ENCODE measurements at places on chromosomes 7 and 10. TPM values are rescaled to one million over a fixed set of nuclear protein-coding genes. Genes with fewer than 3 reads are reported as not detected.

DNA sequence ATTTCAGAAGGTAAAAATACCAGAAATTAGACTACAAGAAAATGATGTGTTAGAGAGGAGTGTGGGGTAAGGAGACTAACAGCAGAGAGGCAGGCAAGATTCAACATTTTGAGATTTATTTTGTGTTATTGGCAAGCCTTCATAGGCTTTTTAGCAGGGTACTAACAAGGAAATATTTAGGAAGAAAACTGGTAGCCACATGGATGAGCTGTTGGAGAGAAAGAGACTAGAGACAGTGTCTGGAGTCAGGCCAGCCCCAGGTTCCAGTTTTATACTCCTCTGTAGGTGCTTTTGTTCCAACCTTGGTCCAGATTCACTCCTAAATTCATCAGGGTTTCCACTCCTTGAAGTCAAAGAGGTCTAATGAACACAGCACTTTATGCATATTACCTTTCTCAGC lies 41.1 kb downstream of the GPRIN2 start:
- DNase-seq: no peak

GRCh38 chr10:93991596-93992284 lies 2.0 kb upstream of the PLCE1 start:
- no peak for DNase-seq

DNA sequence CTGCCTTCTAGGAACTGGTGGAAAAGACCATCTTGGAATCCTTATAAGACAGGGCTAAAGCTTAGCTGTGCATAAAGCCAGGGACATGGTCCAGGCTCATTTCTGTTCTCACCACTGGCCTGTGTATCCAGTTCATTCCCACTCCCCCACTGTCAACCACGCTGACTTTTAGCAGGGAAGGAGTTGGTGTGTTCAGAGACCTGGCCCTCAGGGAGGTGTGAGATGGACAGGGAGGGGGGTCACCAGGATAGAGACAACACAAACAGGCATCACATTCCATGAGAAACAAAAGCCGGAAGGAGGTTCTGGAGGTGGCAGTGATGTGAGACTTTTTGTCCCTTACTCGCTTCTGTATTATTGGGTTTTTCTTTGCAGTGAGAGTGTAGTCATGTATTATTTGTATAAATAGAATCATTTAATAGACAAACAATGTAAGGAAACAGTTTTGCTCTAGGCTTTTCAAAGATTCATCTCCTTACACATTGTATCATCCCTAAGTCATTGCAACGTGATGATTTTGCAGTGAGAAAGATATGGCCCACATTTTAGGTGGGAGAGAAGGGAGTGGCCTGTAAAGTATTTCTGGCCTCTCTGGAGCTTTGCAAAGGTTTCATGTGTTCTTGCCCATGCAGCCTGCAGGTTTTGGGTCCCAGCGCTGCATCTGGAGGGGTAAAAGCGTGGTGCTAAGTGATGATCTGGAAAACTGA lies 52.0 kb downstream of the EEPD1 start:
- no peak for DNase-seq

Gene BRAT1
- total RNA-seq: 46.6 TPM

DNA sequence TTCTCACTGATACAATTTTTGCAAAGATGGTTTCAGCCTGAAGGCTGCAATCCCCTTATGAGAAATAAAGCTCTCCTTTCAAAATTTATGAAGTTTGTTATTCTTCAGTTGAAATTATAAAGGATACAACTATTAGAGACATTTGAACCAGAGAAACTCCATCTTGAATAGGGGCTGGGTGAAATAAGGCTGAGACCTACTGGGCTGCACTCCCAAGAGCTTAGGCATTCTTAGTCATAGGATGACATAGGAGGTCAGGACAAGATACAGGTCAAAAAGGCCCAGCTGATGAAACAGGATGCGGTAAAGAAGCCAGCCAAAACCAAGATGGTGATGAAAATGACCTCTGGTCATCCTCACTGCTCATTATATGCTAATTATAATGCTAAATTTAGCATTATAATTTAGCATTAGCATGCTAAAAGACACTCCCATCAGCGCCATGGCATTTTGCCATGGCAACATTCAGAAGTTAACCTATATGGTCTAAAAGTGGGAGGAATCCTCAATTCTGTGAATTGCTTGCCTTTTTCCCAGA lies 22.4 kb upstream of the IFIT1B start:
- no peak for DNase-seq

- no peak for DNase-seq
Observed at GRCh38 chr10:115624448-115624847, 531.3 kb downstream of the ATRNL1 start.

DNA sequence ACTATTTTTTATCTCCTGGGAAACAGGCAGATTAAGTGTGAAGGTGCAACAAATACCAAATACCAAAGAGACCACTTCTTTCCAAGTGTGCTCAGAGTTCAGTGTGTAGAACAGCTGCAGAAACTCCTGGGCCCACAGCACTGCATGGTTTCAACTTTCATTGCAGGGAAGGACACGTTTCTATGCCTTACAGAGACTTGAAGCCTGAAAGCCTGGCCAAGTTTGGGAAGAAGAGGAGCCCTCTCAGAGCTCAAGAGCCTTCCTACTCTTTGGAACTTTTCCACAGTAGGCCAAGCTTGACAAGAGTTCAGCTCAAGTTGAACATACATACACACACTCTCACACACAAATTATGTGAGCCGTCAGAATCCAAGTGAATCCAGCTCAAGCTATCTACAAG lies 2.5 kb downstream of the HOXA4 start:
- no peak for DNase-seq

DNA sequence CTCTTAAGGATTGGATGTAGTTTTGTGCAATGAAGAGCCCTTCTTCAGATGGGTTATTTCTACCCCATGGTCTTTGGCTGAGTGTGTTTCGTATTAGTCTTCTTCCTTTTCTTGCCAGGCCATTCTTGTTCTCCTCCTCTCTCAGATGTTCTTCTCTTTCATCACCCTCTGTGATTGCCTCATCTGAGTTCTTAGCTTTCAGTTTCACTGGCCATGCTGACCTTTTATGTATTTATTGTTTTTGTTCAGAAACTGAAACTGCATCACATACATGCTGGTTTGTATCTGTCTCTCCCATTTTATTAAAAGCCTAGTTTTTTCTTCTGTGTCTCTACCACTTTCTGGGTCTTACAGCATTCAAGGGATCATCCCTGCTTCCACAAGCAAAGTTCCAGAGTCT lies 21.7 kb upstream of the PCGF5 start:
- DNase-seq: no peak

GRCh38 chr10:93566435-93567276 lies at the start of gene FFAR4:
TSS of gene FFAR4 (plus strand) at chr10:93566665. CDS start at chr10:93566721, 56 bp downstream.
- DNase-seq: no peak

Gene FANK1
- 1.6 TPM for total RNA-seq

Gene ZNF365
- total RNA-seq: under 0.01 TPM

GRCh38 chr7:156773966-156774365 lies 119.0 kb downstream of the LMBR1 start:
- no peak for DNase-seq

GRCh38 chr7:22784346-22784745 lies 38.3 kb downstream of the TOMM7 start:
- no peak for DNase-seq

Gene NCF1
- 2.2 TPM for total RNA-seq

DNA sequence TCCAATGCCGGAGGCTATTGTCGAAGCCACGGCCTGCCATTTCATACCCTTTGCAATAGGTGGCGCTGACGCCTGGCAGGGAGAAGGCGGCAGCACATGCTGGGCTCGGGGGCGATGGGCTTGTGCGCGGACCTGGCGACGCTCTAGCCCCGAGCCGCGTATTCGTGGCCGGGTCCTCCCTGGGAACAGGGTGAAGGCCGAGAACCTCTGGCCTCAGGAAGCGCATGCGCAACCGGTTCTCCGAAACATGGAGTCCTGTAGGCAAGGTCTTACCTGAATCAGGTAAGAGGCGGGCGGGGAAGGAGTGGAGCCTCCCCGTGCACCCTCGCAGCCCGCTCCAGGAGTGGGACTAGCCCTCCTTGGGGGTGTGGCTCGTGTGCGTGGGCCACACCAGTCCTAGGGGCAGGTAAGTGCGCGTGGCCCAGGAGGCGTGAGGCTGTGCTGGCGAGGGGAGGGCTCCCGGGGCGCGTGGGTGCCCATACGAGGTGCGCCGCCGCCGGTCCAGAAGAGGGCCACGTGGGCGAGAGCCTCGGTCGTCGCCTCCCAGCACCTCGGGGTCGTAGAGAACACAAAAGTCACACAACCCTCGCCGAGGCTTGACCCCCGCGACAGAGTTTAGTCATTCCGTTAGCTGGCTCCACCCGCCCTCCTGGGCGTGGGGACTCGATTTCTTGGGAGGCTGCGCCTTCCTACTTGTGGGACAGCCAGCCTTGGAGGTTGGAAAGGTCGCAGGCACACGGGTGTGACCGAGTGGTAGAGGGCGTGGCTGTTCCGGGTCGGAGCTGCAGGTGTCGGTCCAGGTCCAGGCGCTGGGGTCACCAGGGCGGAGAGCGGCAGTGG lies 5.6 kb upstream of the MEST start:
- DNase-seq: peak; percentile 91

GRCh38 chr10:124672181-124672638 lies 72.0 kb downstream of the FAM53B start:
- no peak for DNase-seq

DNA sequence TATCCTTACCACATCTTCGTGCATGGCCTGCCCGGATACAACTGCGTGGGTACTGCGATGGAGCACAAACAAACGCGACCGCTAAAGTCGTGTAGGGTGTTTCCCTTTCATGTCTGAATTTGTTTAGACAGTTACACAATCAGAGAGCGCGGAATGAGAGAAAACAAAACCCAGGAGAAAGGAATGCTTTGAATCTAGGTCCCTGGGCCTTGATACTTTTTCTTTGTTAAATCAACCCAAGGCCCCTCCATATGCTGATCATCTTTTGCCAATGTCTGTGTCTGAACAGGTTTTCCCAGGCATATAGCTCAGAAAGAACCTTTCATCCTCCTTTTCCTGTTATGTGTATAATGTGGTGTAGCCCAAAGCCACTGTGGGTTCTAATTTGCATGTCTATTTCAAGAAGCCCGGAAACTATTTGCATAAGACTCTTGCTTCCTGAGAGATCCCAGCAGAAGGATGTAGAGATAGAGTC lies 145.8 kb downstream of the FRMD4A start:
- peak; percentile 37 for DNase-seq

Gene MMS19
- total RNA-seq: 71.1 TPM

GRCh38 chr7:93569189-93569588 lies 5.3 kb downstream of the CALCR start:
- DNase-seq: no peak

DNA sequence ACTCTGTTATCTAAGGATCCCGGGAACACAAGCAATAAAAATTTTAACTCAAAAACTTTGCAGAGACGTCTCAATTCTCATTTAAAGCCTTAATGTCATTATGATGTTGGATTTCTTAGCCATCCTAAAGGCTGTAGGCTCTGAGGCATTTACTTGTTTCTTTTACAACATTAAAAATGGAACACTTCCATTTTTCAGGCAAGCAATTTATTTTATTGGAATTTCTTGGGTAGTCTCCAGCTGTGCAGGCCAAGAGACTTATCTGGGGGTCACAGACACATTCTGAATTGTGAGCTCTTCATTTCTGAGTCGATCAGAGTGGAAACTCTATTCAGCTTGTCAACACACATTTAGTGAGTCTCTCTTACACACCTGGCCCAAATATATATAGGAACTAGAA lies 48.0 kb upstream of the KIF5B start:
- DNase-seq: no peak

DNA sequence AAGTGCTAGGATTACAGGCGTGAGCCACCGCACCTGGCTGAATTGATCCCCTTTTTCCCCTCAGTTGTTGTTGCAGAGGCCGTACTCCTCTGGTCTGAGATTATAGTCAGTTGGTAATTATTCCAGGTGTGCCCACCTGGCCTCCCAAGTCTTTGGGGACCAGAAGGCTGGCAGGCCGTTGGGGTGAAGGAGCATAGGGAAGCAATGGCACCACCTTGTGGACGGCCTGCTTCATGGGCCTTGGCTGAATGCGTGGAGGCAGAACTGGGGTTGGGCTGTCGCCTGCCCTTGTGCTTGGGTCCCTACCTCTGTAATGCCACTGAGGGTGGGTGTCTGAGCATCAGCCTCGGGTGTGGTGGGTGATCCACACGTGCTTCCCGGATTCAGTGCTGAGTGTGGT lies 125.7 kb downstream of the RGS10 start:
- peak; percentile 83 for DNase-seq

Gene HGF
- 9.4 TPM for total RNA-seq

Gene PRLHR
- total RNA-seq: not detected

DNA sequence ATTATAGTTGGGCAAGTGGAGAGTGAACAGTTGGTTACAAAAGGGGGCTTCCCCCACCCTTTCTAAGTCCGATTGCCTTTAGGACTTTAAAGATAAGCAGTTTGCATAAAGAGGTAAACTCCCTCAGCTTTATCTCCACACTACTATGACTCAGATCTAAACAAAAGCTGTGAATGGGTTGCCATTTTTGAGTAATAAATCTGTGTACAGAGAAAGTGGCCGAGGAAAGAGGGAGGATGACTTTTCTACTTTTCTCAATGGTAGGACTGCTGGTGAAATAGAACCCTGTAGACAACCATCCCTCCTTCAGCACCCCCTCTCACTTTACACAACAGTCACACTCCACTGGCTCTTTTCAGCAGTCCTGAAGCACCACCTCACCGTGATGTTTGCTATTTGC lies 71.2 kb downstream of the DNMBP start:
- no peak for DNase-seq

- DNase-seq: no peak
Observed at GRCh38 chr7:141649865-141650634, 51.9 kb downstream of the DENND11 start.

GRCh38 chr10:14399641-14400040 lies 68.9 kb upstream of the FRMD4A start:
- DNase-seq: no peak

DNA sequence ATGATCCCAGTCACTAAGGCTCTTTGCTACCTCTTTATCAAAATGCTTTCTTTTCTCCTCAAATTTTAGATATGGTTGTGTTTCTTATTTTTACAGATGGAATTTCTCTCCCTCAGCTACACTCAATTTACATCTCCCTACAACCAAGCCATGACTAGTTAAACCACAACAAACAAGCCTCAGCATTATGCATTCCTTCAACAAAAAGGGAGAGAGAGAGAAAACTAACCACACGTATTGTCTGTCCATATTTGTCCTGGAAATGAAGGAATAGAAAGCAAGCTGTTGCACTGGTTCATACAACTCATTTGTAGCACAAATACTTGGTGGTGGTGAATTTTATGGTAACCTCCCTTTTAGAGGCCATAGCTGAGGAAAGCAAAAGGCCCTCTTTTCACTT lies 286.4 kb downstream of the AHR start:
- DNase-seq: no peak

DNA sequence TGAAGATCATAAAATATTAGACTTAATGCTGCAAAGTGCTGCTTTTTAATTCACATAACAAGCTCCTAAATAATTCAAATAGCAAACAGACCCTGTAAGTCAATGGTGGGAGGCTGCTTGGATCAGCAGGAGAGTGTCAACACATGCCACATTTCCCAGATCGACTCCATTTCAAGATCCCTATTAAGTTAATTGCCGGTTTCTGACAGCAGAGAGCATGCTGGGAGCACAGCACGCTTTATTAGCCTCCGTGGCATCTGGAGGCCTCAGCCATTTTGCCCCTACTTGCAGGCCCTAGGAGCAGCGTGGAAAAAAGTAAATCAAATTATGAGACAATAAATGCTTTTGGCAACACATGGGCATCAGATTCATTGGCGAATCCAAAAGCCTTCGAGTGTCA lies 201.0 kb downstream of the EMX2 start:
- DNase-seq: no peak

GRCh38 chr7:158083526-158084310 lies 503.9 kb downstream of the PTPRN2 start:
- DNase-seq: no peak

Gene SLC25A13
- 10.5 TPM for total RNA-seq

Measured in hematopoietic multipotent progenitor cell (in vitro differentiated cells).